Mesothelial cell of epicardium (in vitro differentiated cells): ENCODE measurements at places on chromosomes 6 and 20. TPM values are rescaled to one million over a fixed set of nuclear protein-coding genes. Genes with fewer than 3 reads are reported as not detected.

DNA sequence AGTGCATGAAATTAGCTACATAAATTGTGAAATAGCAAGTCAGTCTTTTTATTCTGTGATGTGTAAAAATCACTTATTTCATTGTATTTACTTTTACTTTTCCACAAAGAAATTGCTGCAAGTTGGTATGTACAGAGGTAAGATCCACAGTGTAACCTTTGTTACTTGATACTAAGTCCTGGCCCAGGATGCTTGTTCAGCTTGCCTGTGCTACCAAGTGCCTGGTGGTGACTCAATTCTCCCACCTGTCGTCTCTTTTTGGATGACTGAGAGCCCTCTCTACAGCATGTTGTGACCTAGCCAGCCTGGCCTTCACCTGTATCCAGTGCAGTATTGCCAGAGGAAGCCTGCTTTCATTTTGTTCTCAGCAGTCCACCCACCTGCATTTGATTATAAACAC lies 54.9 kb downstream of the ANKRD6 start:
- DNase-seq: no peak

- DNase-seq: no peak
Observed at GRCh38 chr6:110421749-110422443, 6.5 kb upstream of the DDO start.

- peak; percentile 63 for DNase-seq
Observed at GRCh38 chr6:24855395-24856245, 56.9 kb upstream of the ARMH2 start.

DNA sequence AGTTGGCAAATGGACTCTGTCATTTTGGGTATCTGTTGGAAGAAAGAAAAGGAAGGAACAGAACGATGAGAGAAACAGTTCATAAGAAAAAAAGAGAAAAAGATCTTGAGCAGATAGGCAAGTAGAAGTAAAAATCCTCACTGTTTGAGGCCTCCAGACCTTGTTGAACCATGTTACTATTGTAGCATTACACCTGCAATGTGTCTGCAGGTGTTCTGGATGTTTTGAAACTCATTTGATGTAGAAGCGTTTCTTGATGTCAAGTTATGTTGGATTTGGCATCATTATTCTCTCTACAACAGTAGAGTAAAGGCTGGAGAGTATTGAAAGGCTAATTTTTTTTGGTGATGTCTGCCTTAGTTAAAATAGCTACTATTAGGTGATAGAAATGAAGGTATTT lies 108.7 kb downstream of the CARMIL1 start:
- no peak for DNase-seq

DNA sequence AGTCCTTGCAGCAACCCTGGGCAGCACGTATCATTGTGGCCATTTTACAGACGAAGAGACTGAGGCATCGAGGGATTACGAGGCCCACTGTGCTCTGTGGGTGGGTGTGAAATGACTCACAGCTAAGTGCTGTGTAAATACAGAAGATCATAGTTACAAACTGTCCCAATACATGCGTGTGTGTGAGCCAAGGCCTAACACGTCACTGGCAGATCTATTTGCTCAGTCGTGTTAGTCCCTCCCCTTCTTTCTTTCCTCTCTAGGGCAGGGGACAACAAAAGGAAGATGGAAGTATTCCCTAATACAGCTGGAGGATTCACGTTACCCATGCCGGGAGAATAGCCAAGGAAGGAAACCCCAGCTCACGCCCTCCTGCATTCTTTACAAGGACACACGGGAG lies 175.9 kb downstream of the CDC5L start:
- no peak for DNase-seq

Gene FLRT3
- 98.6 to 101 TPM (median 98.6 TPM) in 3 replicates for total RNA-seq

DNA sequence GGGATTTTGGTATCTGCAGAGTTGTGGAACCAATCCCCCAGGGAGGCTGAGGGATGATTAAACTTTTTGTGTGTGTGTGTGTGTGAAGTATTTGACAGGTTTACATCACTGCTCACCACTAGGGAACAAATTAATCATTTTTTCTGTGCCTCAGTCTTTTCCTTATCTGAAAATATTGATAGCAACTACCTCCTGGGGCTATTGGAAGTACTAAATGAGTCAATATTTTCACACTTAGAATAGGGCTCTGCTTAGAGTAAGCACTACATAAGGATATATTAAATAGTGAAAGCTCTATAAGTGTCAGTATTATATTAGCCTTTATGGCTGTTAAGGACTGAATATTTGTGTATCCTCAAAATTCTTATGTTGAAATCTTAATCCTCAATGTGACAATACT lies 155.2 kb upstream of the UST start:
- DNase-seq: no peak

Gene SLC29A1
- total RNA-seq: 13.2 to 13.9 TPM (median 13.9 TPM) in 3 replicates

DNA sequence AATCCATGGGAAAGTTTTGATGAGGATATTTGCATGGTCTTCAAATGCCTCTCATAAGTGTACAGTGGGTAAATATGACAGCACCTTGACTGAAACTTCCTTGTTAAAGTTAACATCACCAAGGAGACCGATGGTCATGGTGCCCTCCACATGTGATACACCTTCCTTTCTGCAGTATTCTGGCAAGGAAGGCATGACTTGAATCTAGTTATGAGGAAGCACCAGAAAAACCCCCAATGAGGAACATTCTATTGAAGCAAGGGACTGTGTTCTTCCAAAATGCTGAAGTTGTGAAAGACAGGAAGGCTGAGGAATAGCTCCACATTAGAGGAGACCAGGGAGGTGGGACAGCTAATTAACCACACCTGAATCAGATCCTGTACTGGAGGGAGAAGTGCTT lies 118.3 kb downstream of the SLC24A3 start:
- no peak for DNase-seq

Gene FOXC1
- total RNA-seq: 49.8 to 52.2 TPM (median 50.5 TPM) in 3 replicates

Gene SPATS1
- not detected in 3 replicates for total RNA-seq

DNA sequence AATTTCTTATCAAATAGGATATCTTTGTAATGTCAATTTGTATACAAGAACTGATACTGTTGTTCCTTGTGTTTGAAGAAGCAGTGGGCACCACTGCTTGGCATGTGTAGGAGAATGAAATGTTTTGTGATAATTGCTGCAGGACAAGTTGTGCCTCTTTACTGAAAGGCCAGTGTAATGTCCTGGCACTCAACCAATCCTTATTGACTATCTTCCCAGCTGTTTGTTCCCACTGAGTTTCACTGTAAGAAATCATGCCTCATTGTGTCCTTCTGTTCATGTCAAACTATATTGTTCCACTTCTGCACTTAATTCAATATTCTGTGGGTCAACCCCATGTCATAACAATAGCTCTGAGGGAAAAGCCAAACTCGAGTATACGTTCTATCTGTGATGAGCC lies 136.1 kb upstream of the FAM83B start:
- DNase-seq: no peak

GRCh38 chr20:58251979-58252591 lies 23.6 kb upstream of the ANKRD60 start:
- no peak for DNase-seq

DNA sequence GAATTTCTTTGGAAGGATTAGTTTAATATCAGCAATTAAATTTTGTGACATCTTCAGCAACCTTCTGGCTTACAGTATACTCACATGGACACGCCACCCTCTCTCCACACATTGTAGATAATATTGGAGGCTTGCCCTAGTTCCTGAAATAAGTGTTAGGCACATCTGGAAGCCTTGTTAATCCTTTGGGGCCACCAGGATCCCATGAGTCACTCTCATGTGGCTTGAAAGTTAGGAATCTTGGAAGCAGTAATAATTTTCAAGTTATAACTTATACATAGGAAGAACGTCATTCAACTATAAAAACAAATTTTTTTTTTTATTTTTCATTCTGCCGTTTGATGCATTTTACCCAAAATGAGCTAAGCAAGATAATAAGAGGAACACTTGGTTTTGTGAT lies 20.5 kb downstream of the LAMA4 start:
- no peak for DNase-seq

GRCh38 chr6:157478926-157479325 lies 97.9 kb downstream of the ZDHHC14 start:
- no peak for DNase-seq

- DNase-seq: no peak
Observed at GRCh38 chr6:37589941-37590340, 90.2 kb upstream of the CCDC167 start.

DNA sequence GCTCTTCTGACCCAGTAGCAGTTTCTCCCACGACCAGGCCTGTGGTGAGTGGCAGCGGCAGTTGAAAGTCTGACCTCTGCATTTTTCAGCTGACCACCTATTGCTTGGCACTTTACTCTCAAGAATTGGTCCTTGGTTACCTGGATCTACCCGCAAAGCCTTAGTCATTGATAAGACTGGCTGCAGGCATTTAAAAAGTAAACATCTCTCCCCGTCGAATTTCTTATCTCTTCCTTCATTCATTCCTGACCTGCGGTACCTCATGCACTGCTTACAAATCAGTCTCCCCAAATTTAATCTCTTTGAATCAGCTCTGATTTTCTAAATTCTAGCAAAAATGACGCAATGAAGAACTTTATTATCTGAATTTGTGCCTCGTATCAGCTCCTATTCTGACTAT lies 26.1 kb upstream of the IPCEF1 start:
- no peak for DNase-seq

- DNase-seq: no peak
Observed at GRCh38 chr6:69865126-69865525, 1.2 kb upstream of the COL19A1 start.

Gene FAXC
- total RNA-seq: 11.0 to 14.6 TPM (median 13.9 TPM) in 3 replicates

- no peak for DNase-seq
Observed at GRCh38 chr20:36272547-36273220, 33.5 kb upstream of the DLGAP4 start.

DNA sequence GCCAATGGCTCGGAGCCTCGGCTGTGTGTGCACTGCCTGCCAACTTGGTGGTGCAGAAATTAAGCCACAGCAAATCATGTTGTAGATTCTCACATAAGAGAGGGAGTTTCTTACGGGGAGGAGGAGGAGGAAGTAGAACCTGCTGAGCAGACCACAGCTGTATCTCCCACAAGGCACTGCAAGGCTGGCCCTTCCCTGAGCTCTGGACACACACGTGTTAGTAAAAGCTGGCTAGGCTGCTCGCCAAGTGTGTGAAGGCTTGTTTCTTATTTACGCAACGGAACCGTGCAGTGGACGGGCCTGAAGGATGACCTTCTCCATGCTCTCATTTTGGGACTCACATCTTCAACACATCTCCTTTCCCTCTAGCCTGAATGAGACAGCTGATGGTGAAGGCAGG lies 15.7 kb upstream of the QKI start:
- no peak for DNase-seq

Gene ANGPT4
- 0.31 to 0.35 TPM (median 0.34 TPM) in 3 replicates for total RNA-seq

DNA sequence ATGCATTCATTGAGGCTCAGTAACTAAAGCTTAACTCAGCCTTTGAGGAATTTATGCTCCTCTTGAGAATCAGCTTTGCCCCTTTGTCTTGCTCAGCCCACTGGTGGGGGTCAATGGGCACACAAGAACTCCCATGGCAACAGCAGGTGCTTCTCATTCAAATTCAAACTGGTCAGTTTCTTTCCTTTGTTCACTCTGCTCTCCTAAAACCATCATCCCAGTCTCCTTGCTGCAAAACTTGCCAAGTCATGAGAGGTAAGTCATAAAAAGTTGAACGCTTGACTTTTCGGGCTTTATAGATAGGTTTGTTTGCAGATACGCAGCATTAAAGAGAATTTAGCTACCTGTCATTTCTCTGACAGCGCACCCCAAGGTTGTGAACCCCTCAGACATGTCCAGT lies 146.8 kb downstream of the TFAP2A start:
- DNase-seq: no peak

Gene ZDHHC14
- total RNA-seq: 10.4 to 11.3 TPM (median 10.5 TPM) in 3 replicates

- no peak for DNase-seq
Observed at GRCh38 chr6:7073821-7074525, 33.8 kb upstream of the RREB1 start.

GRCh38 chr20:59771506-59772372 lies 161.7 kb downstream of the SYCP2 start:
- no peak for DNase-seq

Gene GCNT2
- total RNA-seq: 29.3 to 35.0 TPM (median 32.2 TPM) in 3 replicates

GRCh38 chr6:40671001-40671693 lies 84.0 kb upstream of the LRFN2 start:
- DNase-seq: no peak

Gene GABRR1
- not detected in 3 replicates for total RNA-seq

GRCh38 chr20:54643761-54644160 lies 168.4 kb downstream of the DOK5 start:
- DNase-seq: no peak

GRCh38 chr20:36758276-36758675 lies 12.4 kb upstream of the NDRG3 start:
- DNase-seq: no peak

DNA sequence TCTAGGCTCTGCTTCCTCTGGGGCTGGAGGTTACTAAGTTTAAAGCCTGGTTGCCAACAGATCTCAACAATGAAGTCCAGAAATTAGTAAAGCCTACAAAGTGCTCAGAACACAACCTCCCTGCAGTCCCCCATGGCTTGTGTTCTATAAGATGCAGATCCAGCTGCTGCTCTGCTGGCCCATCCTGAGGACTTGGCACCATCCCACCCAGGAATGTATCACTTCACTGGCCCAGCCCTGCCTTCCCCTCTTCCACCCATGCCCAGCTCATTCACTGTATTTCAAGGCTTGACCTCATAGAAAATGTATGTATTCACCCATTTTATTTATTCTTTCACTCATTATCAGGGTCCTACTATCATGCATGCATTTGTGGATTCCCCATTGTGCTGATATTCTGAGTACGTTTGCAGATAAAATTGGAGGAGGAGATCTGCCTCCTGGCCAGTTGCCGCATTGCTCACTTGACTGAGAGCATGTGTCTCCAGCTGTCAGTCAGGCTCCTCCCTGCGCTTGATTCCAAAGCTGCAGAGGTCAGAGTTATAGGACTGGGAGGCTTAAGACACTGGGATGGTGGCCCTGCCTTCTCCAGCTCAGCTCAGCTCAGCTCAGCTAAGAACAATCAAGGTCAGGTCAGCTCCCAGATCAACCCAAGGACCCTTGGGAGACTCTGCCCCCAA lies 104.8 kb downstream of the MAFB start:
- no peak for DNase-seq

- no peak for DNase-seq
Observed at GRCh38 chr6:104955927-104956730, 778 bp upstream of the LIN28B start.

GRCh38 chr6:42514745-42515144 lies 49.1 kb upstream of the UBR2 start:
- no peak for DNase-seq

Gene CCN2
- 683 to 766 TPM (median 697 TPM) in 3 replicates for total RNA-seq

- no peak for DNase-seq
Observed at GRCh38 chr6:3534599-3534998, 77.7 kb upstream of the SLC22A23 start.

- DNase-seq: no peak
Observed at GRCh38 chr6:157974967-157975366, 6.7 kb upstream of the SYNJ2 start.

Gene SEMG2
- total RNA-seq: not detected in 3 replicates

DNA sequence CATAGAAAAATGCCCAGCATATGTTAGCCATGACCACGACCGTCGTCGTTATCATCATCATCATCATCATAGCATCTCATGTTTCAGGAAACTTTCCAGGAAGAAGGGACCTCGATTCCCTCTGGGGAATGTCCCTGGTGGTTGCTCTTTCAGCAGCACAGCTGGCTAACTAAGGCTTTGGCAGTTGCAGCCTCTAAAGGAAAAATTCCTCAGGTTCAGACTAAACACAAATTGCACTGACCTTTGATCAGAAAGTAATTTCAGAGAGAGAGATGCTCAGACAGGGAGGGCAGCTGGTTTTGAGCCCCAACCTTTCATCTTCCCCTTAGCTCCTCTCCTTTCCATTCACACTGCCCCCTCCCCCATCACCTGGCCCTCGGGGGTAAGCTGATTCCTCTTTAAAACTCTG lies 5.6 kb upstream of the CFB start:
- DNase-seq: no peak

Gene SSTR4
- not detected in 3 replicates for total RNA-seq
